Activated CD8-positive, alpha-beta memory T cell treated with anti-CD3 and anti-CD28 coated beads for 4 hours (primary cell): ENCODE measurements at places on chromosomes 13 and 19.

GRCh38 chr13:76683854-76684253, 202.4 kb downstream of the KCTD12 start:
- no peak for DNase-seq

DNA sequence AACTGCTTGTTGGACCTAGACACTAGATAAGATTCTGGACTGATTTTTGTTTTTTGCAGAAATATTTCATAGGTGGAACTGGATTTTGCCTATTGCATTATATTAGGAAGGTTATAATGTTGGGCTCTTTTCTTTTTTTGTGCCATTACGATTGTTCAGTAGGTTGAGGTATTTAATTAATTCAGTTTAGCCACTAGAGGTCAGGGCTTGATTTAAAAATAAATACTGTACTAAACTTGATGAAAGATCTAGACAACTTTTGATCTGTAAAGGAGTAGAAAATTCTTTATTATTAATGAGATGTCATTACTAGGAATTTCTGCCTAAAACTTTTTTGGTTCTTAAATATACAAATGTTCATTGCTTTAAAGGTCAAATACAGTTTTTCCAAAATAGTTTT, 15.2 kb upstream of the SUPT20H start:
- DNase-seq: no peak

- no peak for DNase-seq
Measured at GRCh38 chr19:367561-367960, 23.0 kb upstream of the MIER2 start.

DNA sequence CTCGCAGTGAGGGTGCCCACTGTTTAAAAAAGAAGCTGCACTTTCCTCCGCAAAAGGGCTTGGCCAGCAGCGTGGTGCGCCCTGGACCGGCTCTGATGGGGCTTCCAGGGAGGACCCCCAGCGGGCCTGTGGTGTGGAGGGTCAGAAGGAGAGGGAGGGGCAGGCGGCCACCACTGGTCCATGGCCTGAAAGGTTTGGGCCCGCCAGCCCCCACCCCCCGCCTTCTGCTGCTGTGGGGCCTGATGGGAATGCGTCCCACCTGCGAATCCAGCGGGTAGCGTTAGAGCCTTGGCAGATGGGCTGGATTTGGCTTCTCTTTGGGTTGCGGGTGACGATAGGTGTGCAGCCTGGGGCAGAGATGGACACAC, 34.7 kb downstream of the TMEM255B start:
- no peak for DNase-seq

DNA sequence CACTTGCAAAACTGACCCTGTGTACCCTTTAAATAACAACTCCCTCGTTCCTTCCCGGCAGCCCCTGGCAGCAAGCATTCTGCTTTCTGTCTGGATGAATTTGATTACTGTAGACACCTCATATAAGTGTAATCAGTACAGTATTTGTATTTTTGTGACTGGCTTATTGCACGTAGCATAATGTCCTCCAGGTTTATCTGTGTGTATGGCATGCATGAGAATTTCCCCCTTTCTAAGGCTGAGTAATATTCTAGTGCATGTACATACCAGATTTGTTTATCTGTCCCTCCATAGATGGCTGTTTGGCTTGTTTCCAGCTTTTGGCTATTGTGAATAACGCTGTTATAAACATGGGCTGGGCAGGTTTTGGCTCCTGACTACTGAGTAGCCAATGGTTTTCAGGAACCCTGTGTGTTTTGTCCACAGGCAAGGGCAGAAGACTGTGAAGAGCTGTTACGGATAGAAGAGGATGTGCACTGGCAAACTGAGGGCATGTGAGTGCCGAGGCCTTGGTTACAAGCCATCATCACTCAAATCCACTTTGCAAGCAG, 98.0 kb downstream of the ESD start:
- no peak for DNase-seq

GRCh38 chr13:72458701-72459100, 268.7 kb downstream of the MZT1 start:
- DNase-seq: no peak

- no peak for DNase-seq
Measured at GRCh38 chr19:4304538-4305256, at the start of gene FSD1. Gene FSD1, plus strand, starts transcription at chr19:4304598. Its CDS starts 149 bp downstream, at chr19:4304747.

DNA sequence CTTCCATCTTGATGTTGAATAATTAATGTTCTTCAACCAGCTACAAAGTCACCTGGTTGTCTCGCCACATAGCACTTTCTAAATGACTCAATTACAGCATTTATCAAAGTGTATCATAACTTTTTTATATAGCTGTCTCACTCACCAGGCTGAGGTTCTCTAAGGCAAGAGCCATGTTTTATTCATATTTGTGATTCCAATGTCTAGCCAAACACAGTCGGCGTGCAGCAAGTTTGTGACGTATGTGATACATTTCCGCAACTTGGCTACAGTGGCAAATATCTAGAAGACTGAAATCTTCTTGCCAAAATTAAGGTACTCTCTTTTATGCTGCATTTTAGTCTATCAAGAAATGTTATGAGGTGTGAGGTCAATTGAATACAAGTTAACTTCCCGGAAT, 94.2 kb upstream of the WASF3 start:
- no peak for DNase-seq

- no peak for DNase-seq
Measured at GRCh38 chr13:100980171-100980570, 305.6 kb upstream of the TMTC4 start.

DNA sequence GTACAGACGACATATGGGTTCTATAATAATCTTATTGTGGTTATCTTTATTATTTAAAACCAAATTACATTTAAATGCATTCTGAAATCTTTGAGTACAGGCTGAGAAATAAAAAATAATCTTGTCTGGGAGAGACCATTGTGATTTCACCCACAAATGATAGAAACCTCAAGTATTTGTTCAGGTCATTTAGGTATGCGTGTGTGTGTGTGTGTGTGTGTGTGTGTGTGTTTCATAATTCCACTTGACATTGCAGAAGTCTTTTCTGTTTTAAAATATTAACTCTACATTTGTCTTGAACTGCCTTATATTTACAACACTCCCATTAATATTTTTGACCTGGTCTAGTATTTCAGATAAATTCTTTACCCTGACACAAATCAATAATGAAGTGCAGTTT, 126.9 kb downstream of the SPRY2 start:
- no peak for DNase-seq

DNA sequence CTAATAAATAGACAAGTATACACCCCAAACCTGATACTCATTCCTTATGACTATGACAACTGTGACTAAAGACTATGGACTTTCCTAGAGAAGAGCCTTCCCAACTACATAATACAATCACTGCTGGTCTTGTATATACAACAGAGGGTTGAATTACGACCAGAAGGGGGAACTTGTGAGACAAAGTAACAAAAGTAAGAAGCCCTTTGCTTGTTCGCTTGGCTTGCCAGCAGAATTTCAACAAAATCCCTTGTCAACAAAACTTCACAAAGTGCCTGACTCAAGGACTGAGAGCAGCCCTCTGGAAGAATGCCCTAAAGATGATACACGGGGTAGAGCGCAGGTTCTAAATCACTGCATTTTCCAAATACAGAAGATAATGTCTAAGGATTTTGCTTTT, 99.4 kb downstream of the WASF3 start:
- no peak for DNase-seq

- DNase-seq: no peak
Measured at GRCh38 chr13:51361106-51361505, 21.6 kb downstream of the SERPINE3 start.

DNA sequence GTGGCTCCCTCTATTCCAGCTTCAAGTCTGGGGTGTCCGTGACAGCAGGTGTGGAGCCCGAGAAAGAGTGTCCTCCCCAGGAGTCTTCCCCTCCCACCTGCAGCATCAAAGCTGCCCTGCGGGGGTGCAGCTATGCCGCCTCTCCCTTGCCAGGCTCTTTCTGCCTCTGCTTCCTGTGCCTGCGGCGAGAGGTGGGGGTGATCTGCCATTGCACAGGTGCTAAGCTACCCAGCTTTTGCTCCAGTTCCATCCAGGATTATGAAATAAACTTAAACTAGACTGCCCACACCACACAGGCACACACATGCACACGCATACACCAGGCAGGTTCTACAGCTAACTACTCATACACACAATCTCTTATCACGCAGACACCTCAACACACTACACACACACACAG, 104.7 kb upstream of the CLDN10 start:
- no peak for DNase-seq

DNA sequence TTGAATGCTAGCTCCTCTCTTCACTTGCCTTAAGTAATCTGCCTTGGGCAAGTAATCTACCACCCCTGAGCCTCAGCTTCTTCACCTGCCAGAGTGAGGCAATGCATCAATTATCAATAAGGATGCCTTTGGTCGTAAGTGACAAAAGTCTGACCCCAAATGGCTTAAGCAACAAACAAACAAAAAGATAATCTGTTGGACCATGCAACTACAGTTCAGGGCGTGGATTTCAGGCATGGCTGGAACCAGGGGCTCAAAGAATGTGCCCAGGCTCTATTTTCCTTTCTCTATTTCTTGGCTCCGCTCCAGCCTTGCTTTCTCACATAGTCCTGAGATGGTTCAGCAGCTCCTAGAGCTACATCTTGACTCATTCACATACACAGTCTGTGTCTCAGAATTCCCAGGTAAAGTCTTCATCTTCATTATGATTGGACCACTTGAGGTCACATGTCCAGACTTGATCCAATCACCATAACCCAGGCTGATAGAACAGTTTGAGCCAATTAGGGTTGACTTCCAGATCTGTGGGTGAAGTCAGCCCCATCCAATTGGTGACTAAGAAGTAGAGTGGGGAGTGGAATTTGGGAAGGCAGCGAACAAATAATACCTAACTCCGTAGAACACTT, 29.6 kb downstream of the ACSBG2 start:
- DNase-seq: no peak

DNA sequence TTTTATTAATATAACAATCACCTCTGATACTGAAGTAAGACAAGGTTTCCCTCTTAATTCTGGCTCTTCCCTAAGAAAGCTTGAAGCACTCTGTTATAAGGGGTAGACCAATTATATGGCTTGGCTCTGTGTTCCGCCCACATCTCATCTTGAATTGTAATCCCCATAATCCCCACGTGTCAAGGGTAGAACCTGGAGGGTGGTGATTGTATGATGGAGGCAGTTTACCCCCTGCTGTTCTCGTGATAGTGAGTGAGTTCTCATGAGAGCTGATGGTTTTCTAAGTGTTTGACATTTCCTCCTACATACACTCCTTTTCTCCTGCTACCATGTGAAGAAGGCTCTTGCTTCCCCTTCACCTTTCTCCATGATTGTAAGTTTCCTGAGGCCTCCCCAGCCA, 363.8 kb upstream of the PCDH20 start:
- DNase-seq: no peak

DNA sequence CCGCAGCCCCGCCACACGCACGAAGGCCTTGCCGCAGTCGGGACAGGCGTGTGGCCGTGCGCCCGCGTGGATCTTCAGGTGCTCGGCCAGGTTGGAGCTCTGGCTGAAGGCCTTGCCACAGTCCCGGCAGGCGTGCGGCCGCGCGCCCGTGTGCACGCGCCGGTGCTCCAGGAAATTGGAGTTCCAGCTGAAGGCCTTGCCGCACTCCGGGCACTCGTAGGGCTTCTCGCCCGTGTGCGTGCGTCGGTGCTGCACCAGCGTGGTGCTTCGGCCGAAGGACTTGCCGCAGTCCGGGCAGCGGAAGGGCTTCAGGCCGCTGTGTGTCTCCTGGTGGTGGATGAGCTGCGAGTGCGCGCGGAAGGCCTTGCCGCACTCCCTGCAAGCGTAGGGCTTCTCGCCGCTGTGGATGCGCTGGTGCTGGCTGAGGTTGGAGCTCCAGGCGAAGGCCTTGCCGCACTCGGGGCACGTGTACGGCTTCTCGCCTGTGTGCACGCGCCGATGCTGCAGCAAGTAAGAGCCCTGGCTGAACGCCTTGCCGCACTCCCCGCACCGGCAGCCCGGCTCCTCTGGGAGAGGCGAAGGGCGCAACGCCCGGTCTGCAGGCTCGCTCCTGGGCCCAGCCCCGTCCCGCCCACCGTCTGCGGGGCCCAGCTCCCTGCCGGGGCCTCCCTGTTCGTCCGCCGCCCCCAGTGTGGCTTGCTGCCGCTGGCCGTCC, 3.6 kb upstream of the A1BG start:
- DNase-seq: no peak

DNA sequence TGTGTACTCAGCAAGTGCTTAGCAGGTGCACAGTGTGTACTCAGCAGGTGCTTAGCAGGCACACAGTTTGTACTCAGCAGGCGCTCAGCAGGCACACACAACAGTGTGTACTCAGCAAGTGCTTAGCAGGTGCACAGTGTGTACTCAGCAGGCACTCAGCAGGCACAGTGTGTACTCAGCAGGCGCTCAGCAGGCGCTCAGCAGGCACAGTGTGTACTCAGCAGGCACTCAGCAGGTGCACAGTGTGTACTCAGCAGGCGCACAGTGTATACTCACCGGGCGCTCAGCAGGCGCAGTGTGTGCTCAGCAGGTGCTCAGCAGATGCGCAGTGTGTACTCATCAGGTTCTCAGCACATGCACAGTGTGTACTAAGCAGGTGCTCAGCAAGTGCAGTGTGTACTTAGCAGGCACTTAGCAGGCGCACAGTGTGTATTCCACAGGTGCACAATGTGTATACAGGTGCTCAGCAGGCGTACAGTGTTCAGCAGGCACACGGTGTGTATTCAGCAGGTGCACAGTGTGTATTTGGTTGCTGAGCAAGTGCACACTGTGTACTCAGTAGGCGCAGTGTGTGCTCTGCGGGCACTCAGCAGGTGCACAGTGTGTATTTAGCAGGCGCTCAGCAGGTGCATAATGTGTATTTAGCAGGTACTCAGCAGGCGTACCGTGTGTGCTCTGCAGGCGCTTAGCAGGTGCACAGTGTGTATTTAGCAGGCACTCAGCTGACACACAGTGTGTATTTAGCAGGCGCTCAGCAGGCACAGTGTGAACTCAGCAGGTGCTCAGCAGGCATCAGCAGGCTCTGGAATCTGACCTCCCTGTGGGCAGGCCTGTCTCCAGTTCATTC, 15.1 kb downstream of the CRTC1 start:
- DNase-seq: no peak
